Astrocyte (in vitro differentiated cells and primary cell): ENCODE measurements at places on chromosomes 1 and 21.

GRCh38 chr1:64594446-64594845, 124.5 kb downstream of the CACHD1 start:
- H3K27me3 ChIP-seq, result no peaks in the 10 kb centered on the region
- peaks cover 10% of the 10 kb centered on the region for H3K4me1 ChIP-seq
- H3K36me3 ChIP-seq, result no peaks in the 10 kb centered on the region

DNA sequence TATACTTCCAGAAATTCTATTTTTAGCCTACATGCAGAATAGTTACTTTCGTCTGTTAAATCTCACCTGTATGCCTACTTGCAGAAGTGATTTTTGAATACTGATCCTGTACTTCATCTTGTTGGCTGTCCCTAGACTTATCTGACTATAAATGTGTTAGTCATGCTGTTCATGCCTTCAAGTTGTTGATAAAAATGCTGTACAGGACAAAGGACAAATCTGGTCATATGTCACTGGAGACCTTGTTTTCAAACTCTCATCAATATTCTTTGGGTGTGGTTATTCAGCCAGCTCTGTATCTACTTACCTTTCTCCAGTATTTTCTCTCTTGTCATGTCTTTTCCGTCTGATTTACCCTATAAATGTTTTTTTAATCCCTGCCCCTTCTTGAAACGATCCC, 132.9 kb downstream of the RNF220 start:
- H3K4me1 ChIP-seq, result no peaks in the 10 kb centered on the region
- peaks cover 12% of the 10 kb centered on the region for H3K27me3 ChIP-seq
- no peak for DNase-seq
- H3K27ac ChIP-seq, result no peak overlapping the region
- H3K36me3 ChIP-seq, result no peaks in the 10 kb centered on the region
- no peak overlapping the region for H3K4me3 ChIP-seq

DNA sequence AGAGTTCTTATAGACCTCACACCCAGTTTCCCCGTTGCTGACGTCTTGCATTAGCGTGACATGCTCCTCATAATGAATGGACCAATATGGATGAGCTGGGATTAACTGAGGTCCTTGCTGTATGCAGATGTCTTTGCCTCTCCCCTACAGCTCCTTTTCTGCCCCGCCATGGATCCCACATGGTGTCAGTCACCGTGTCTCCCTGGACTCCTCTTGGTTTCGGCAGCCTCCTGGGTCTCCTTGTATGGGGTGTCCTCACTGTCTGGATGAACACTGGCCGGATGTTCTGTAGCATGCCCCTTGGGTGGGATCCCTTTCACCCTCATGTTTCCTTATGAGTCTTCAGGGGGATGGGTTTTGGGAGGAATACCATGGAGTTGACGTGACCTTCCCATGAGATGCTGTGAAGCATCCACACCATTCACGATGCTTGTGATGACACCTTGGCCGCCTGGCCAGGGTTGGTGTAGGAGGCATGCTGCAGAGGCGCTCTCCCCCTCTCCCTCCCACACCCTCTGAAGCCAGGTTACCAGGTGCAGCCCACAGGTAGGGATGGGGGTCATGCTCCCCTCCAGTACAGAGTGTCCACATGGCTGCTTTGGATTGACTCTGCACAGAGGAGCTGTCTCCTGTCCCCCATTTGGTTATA, 4.4 kb downstream of the GJC2 start:
- DNase-seq, result no peak
- H3K36me3 ChIP-seq, result no peaks in the 10 kb centered on the region
- no peak overlapping the region for H3K4me3 ChIP-seq
- peaks cover 7% of the 10 kb centered on the region for H3K27me3 ChIP-seq
- H3K4me1 ChIP-seq, result peaks cover 20% of the 10 kb centered on the region
- no peak overlapping the region for H3K27ac ChIP-seq

DNA sequence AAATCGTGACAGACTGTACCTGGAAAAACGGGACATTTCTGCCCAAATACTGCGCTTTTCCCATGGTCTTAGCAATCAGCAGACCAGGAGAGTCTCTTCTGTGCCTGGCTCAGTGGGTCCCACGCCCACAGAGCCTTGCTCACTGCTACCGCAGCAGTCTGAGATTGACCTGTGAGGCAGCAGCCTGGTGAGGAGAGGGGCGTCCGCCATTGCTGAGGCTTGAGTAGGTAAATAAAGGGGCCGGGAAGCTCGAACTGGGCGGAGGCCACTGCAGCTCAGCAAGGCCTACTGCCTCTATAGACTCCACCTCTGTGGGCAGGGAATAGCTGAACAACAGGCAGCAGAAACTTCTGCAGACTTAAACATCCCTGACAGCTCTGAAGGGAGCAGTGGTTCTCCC, 203.1 kb downstream of the DENND1B start:
- H3K4me3 ChIP-seq, result no peak overlapping the region
- DNase-seq, result no peak
- no peaks in the 10 kb centered on the region for H3K27me3 ChIP-seq
- no peak overlapping the region for H3K27ac ChIP-seq
